ENCODE measurements at places on chromosomes 2 and 18.
A peak's percentile ranks its signal among the peaks of the same experiment; 100 is the strongest.

GRCh38 chr2:59882279-59882678, 671.2 kb downstream of the BCL11A start:
- DNase-seq: no peak

GRCh38 chr2:85663594-85664565, 4.1 kb downstream of the SFTPB start:
- no peak for DNase-seq

DNA sequence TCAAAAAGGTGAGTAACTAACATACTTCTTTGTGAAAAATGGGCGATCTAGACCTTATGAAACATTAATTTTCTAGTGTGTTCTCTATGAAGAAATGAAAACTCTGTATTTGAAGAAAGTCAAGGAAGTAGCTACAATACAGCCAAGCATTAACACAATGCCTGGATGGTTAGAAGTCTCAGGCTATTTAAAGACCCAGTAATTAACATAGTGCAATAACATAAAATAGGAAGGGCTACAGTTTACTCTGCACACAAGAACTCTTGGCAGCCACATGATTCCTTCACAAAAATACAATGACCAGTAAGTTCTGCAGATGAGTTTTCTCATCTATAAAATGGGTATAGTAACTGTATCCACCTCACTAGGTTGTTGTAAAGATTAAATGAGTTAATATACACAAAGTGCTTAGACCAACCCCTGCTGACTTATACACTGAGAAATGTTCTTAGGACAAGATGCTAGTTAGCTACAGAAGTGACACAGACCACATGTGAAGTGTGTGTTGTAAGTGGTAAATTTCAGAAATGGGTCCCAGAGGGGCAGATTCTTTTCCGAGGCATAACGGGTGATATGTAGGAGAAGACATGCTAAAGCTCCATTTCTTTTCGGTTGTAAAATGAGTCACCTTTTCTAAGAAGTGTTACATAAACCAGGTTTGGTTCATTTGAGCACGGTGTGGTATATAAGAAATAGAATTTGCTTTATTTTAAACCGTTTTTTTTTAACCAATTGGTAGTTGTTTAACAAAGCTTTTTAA, 61.8 kb downstream of the CXCR4 start:
- DNase-seq: peak; percentile 26

DNA sequence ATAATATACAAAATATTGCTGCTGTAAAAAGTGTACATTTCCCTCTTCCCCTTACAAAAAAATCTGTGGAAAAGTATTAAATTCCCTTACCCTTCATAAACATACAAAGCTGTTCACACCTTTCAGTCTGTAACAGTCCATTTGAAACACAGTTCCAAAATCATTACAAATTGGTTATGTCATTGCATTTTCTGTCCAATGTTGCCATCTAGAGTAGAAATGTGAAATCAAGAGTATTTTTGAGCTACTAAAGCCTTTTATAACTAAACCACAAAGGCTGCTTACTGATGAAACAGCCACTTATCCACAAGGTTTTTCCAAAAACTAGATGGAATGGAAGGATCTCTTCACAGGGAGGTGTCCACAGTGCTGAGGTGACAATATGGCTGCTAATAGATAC, 72.5 kb downstream of the SS18 start:
- DNase-seq: no peak

DNA sequence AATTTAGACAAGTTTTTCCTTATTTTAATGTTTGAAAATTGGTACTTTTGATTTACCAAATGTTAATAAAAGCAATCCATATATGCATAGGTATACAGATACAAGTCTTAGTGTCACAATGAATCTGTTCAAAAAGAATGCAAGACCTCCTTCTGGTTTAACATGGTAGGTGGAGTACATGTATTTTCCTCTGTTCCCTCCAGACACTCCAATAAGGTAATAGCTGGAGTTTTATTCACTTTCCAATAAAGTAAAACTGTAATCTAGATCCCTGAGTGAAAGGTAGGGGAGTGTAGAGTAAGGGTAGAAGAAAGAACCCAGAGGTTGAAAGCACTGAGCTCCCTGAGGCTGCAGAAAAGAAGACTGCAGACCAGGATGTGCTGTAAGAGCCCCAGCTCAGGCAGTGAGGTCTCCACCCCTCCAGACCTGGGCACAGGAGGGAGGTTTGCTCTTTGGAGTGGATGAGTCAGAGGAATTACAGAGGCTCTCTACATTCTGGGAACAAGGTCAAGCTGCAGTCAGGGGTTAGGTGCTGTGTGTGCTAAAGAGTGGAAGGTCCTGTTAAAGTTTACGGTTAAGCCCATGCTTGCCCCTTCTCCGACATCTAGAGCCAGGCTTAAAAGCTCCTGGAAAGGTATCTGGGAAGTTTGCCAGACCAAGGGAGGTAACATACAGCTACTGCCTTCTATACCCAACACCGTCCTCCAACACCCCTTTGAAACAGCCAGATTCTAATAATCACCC, 27.6 kb upstream of the STAT1 start:
- no peak for DNase-seq

DNA sequence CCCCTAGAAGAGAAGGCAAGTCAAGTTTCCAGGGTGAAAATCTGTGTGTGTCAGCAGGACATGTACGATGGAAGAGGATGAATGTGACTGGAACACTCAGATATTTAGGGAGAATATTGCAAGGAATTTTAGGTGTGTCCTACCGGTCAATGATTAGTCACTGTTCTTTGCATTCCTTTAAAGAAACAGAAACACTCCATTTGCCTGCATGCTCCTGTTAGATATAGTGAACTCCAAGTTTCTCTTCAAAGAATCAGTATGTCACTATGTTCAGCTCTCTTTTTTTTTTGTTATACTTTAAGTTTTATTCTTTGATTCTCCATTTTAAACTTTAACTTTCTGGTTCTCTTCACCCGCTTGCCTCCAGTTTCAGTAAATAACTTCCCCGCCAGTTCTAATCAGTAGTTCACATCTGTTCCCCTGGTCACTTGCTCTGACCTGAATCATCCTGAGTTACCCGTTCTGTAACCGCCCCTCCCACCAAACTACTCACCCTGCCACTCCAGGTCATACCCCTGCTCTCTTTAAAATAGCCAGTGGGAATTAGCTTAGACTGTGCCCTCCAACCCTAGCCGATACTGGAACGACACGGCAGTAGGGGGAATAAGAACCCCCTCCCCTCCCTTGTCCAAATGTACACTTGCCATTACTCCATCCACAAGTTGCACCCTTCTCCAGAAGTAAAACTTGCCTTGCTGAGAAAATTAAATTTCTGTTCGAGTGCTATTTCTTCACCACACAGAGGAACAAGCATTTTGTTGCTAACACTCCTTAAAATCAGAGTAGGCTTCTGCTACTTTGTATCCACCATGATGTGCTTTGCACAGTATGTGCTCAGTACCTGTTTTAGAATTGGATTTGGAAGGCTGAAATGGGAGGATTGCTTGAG, 268.4 kb downstream of the METTL4 start:
- DNase-seq: no peak

GRCh38 chr2:119753041-119753929, 6.4 kb upstream of the PTPN4 start:
- DNase-seq: peak; percentile 32

DNA sequence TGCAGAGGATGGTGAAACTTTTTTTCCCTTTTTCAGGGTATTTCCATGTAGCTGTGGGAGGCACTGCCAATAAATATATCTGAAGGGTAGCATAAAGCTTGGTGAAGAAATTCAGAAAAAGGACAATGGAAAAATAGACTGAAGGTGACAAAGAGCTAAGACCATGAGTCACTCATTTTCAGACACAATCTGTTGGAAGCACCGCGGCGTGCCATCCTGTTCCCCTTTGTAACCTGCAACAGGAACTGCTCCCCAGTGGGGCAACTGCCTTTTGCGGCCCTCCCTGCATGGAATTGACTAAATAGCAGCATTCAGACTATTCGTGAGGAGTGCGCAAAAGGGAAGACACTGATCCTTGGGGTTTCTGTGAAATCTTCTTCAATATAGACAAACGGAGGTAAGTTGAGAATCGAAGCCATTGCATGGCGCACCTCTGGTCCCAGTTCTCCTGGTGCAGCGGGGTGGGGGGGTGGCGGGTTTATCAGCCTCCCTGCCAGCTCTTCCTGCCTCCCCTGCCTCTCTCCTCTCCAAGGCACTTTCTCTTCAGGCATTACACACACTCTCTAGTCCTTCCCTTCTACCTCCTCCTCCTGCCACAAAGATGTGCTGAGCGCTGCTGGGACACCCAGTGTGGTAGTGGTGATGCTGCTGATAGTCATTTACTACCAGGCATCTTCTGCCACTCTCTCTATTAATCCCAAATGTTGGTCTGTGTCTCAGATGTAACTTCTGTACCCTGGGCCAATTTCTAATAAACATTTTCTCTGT, 126.2 kb upstream of the TMEM200C start:
- DNase-seq: no peak

DNA sequence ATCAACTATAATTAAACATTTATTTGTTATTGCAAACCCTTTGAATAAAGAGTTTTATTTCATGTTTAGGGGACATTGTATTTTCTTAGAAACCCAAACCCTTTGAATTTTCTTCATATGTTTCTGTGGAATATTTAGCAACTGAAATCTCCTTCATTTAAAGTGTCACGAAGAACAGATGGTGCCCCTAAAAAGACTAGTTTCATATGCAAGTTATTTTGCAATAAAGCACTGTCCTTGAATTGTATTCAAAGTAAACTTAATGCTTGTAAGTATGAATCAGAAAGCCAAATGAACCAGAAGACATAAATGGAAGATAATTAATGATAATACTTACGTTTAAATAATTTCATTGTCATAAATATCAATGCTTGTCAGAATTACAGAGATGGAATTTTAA, 151.9 kb upstream of the CWC22 start:
- DNase-seq: no peak

DNA sequence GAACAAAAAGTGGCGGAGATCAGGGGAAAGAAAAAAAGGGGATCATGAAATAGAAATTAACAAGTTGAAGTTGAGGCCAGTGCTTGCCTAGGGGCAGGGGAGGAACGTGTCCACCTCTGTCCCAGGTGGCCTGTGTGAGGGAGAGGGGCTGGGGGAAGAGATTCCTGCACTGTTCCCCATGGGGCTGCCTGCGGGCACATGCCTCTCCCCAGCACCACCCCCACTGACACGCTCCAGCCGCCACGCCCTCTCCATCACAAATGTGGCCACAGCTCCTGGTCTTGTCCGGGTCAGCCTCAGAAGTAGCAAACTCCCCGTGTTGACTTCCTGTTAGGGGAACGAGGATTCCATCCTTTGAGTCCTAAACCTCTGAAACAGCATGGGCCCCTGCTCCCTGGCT, 161.2 kb downstream of the GLI2 start:
- DNase-seq: no peak

DNA sequence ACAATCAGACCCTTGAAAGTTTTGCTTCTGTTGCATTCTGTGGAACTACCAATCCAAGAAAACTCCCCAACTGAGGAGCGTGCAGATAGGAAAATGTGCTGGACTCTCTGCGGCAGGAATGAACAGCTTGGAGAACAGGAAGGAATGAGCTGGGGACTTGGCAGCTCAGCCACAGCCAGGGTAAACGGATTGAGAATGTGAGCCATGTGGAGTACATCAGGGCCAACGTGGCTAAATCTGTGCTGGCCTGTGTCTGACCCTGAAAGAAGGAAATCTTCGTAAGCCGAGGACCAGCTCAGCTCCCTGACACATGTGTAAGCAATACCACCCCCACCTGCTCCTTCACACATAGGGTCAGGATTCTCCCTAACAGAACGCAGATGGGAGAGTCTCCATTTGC, 1023.7 kb downstream of the BCL11A start:
- no peak for DNase-seq

DNA sequence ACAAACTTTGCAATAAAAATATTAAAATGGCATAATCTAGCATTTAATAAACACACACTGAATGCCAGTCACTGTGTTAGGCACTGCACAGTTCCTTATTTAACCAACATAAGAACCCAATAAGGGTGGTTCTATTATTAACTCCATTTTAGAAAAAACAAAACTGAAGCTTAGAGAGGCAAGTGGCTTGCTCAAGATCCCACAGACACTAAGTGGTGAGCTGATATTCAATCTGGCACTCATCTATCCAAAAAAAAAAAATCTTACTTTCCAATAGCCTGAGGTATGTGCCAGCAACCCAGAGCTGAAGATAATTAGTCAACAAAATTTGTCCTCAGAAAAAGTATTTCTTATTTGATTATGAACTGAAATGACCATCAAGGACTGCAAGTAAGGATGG, 799 bp downstream of the CYTIP start:
- no peak for DNase-seq

Measured in activated CD4-positive, alpha-beta T cell treated with anti-CD3 and anti-CD28 coated beads for 36 hours (primary cell).